ENCODE measurements at places on chromosomes 16 and 17. TPM values are rescaled to one million over a fixed set of nuclear protein-coding genes. Genes with fewer than 3 reads are reported as not detected.

Gene OR1A1
- total RNA-seq: not detected

Gene RND2
- total RNA-seq: not detected

Gene LRRC37A
- total RNA-seq: 3.6 TPM

Gene TMIGD1
- total RNA-seq: not detected

Gene TMEM94
- total RNA-seq: 65.2 TPM

Gene MAP2K6
- total RNA-seq: 5.8 TPM

Gene IGSF6
- total RNA-seq: 0.30 TPM

Gene OR3A3
- not detected for total RNA-seq

Gene CA5A
- total RNA-seq: not detected

Gene PLXDC1
- total RNA-seq: 10.6 TPM

Gene AOC2
- total RNA-seq: 6.1 TPM

Gene SULT1A2
- total RNA-seq: 0.54 TPM
